Naive B cell (primary cell): ENCODE measurements at places on chromosomes 3 and 15.
A peak's percentile ranks its signal among the peaks of the same experiment; 100 is the strongest.

- no peak overlapping the region for H3K27ac ChIP-seq
- no peaks in the 10 kb centered on the region for H3K27me3 ChIP-seq
- H3K36me3 ChIP-seq, result no peaks in the 10 kb centered on the region
- no peak overlapping the region for H3K4me3 ChIP-seq
- no peak for DNase-seq
Observed at GRCh38 chr3:69787436-69788168, 48.3 kb downstream of the MITF start.

DNA sequence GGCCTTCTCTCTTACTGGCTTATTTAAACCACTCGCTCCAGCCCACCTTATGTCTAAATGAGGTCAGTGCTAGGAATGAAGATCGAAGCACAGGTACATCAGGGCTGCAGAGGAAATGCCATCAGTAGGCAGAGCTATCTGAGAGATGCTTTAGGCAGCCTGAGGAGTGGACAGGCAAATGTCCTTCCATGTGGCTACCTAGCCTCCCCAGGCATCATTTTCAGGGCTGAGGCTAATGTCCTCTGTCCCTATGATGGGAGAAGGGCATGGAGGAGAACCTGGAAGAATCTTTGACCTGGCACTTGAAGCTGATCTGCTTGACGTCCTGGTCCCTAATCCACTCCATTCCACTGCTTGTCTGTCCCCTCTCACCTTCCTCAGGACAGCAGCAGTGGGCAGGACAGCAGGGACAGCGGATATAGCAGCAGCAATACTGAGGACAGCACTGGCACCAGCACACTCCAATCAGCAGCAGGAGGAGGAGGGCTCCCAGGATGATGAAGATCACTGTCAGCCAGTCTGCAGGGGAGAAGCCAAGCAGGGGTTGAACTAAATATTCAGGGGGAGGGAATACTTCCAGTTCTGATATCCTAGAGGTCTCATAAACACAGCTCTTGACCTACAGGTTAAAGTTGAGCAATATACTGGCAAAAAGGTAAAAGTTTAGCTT, 21.0 kb downstream of the ILDR1 start:
- H3K27ac ChIP-seq, result peak overlapping the region; percentile 28
- no peaks in the 10 kb centered on the region for H3K36me3 ChIP-seq
- no peaks in the 10 kb centered on the region for H3K27me3 ChIP-seq
- H3K4me3 ChIP-seq, result no peak overlapping the region
- DNase-seq, result no peak
- peaks cover 54% of the 10 kb centered on the region for H3K4me1 ChIP-seq

GRCh38 chr3:159208050-159208449, 406.2 kb downstream of the MFSD1 start:
- peaks cover 4% of the 10 kb centered on the region for H3K27me3 ChIP-seq
- H3K27ac ChIP-seq, result no peak overlapping the region
- no peak overlapping the region for H3K4me3 ChIP-seq
- peaks cover 7% of the 10 kb centered on the region for H3K36me3 ChIP-seq

DNA sequence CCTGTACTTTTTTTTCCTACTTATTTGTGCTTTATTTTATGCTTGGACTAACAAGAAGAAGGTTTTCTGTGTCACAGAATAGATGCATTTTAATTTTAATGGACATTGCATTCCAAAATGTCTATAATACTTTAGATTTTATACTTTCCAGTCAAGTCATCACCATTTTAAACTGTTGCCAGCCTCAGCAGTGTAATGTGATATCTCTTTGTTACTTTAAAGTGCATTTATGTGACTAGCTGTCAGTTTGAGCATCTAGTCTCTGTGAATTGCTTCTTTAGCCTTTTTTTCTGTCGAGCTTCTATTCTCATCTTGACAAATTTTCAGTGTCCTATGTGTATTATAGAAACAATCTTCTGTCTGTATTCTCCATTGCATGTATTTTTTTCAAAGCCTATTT, 511.4 kb upstream of the CBLB start:
- DNase-seq, result no peak
- peaks cover under 1% of the 10 kb centered on the region for H3K36me3 ChIP-seq
- H3K4me3 ChIP-seq, result no peak overlapping the region
- H3K4me1 ChIP-seq, result peaks cover 4% of the 10 kb centered on the region
- no peak overlapping the region for H3K27ac ChIP-seq
- no peaks in the 10 kb centered on the region for H3K27me3 ChIP-seq

GRCh38 chr3:109050591-109051167, 67.3 kb downstream of the MORC1 start:
- DNase-seq, result peak; percentile 5
- H3K36me3 ChIP-seq, result peaks cover 4% of the 10 kb centered on the region
- no peak overlapping the region for H3K27ac ChIP-seq
- no peaks in the 10 kb centered on the region for H3K4me1 ChIP-seq
